Pancreas (tissue), 10 donors: ENCODE measurements at places on chromosomes 13 and 19.

- no peak for DNase-seq
These were observed 55.0 kb upstream of the MAB21L1 start for GRCh38 chr13:35531526-35531925.

DNA sequence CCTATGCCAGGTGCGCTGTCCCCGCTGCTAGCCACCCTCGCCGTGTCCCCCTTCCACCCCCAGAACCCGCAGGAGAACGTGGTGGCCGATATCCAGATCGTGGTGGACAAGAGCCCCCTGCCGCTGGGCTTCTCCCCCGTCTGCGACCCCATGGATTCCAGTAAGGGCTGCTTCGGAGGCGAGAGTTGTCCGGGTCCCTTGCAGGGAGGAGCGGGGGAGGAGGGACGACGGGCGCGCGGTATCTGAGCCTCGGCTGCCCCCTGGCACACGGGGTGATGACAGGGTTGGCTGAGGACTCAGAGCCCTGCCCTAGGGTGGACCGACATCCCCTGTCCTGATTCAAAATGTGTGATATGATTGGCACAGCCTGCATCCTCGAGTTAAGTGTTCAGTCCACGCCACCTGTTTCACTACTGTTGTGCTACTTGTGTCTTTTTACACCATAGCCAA, 653 bp downstream of the MVB12A start:
- peak; percentile 57 for DNase-seq

DNA sequence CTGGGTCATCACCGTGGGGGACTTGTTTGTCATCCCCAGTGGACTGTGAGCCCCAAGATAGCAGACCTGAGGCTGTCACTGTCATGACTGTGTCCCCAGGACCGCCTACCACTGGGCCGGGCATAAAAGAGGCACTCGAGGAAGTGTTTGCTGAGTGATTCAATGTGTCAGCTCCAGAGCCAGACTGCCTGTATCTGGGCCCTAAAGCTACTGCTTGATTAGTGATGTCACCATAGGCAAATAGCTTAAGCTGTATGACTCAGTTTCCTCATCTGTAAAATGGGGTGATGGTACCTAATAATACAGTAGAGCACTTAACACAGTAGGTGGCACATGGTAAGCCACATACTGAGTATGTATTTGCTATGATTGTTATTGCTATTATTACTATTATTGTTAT, 11.2 kb upstream of the CEACAM19 start:
- DNase-seq: no peak

DNA sequence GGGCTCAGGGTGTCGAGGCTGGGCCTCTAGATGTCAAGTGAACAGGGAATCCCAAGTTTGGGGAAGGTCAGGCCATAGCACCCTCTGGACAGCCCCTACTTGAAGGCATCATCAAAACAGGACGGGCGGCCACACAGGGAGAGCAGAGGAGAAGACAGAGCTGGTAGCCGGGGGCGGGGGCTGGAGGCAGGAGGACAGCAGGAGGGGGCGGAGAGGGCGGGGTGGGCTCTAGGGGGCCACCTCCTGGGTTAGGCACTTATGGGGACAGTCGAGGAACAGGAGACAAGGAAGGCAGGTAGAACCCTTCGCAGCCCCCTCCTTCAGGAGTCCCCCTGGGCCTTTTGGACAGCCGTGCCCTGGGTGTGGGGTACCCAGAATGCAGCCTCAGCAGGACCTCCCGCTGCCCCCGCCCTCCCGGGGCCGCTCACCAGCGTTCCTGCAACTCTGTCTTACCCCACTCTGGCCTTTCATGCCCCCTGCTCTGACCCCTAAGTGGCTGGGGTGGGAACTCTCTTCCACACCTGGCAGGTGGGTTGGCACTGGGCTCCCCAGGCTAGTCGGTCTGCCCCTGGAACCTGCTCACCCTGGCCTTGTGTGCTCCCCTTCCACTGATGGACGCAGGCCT, 5.8 kb downstream of the SSBP4 start:
- DNase-seq: peak; percentile 34

GRCh38 chr19:29836409-29836825, 24.6 kb downstream of the CCNE1 start:
- no peak for DNase-seq

DNA sequence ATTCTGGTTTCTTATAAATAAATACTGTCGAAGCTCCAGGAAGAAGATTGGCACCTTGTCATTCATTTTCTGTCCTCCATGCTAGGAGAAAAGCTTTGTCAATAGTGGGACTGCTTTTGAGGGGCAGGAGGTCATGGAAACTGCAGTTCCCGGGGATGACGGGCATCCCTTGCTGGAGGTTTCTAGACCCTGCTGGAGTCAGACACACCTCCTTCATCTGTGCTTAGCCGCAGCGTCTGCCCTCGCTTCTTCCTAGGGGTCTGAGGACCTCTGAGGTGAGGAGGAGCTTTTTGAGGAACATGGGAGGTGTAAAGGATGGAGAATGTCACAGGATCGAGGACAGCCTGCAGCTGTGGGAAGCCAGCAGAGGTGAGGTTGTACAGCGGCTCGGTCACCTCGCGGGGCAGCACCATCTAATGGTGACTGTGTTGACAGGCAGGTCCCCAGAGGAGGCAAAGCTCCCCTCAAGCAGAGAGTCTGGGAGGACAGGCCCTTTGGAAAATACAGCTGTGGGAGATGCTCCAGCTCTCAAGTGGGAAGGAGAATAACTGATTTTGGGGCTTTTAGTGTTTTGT, 172.7 kb upstream of the RNF113B start:
- no peak for DNase-seq

- DNase-seq: no peak
These were observed 13.8 kb downstream of the ATP12A start for GRCh38 chr13:24693862-24694471.

DNA sequence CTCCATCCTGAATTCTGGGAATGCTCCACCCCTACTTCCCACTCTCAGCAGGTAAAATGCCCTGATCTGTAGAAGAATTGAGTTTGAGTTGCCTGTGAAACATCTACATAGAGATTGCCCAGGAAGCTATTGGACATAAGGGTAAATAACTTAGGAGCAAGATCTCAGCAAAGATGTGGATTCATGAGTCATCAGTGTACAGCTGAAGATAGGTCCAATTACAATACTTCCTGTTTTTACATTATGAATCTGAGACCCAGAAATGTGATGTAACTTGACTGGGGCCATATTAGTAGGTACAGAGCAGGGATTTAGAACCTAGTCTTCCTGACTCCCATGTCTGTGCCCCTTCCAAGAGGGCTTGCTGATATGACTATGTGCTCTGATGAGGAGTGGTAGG, 79.4 kb upstream of the FNDC3A start:
- DNase-seq: no peak

- DNase-seq: no peak
These were observed 4.9 kb downstream of the SIAH3 start for GRCh38 chr13:45846681-45847080.

DNA sequence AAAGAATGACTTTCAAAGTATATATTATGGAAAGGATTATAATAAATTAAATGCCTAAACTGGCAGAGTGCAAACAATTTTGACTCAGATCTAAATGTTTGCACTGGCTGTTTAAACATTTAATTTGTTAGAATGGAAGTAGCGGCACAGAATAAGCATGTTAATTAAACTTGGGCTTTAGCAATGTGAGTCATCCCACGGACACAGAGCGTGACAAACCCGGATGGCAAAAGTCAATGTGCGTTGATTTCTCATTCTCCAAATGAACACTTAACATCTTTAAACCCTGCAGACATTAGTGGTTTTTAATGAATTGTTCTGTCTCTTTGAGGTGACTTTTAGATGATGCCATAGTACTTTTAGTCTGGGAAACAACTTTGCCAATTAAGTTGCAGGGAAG, 38.4 kb downstream of the PCDH8 start:
- DNase-seq: no peak

DNA sequence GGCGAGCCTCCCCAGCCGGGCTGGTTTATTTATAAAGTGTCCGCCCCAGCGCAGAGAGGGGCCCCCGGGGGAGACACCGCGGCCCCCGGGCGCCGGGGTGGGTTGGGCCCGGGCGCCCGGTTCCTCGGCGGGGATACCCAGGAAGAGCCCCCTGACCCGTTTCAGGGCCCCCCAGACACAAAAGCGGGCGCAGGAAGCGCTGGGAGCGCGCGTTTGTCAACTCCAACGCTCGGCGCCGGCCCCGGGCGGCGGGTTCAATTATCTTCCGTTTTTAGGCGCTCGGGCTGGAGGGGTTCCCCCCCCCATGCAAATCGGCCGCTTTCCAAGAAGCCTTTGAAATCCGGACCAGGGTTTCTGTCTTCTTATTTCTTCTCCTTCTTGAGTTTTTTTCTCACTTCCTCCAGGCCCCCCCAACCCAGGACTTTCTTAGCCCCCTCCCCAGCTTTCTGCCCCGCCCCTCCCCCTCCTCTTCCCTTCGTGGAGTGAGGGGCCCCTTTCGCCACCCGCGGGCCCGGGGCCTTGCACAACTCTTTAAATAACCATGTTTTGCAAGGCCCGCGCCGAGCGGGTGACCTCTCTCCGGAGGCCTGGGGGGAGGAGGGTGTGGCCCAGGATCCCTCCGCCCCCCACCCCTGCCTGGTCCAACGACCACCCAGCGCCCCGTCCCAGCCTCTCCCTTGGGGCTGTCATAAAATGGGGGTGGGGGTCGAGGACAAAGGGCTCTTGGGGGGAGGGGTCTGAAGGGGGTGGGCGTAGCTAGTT, 935 bp downstream of the ARID3A start:
- no peak for DNase-seq

GRCh38 chr13:111472559-111473460, 152.4 kb downstream of the TEX29 start:
- DNase-seq: no peak

DNA sequence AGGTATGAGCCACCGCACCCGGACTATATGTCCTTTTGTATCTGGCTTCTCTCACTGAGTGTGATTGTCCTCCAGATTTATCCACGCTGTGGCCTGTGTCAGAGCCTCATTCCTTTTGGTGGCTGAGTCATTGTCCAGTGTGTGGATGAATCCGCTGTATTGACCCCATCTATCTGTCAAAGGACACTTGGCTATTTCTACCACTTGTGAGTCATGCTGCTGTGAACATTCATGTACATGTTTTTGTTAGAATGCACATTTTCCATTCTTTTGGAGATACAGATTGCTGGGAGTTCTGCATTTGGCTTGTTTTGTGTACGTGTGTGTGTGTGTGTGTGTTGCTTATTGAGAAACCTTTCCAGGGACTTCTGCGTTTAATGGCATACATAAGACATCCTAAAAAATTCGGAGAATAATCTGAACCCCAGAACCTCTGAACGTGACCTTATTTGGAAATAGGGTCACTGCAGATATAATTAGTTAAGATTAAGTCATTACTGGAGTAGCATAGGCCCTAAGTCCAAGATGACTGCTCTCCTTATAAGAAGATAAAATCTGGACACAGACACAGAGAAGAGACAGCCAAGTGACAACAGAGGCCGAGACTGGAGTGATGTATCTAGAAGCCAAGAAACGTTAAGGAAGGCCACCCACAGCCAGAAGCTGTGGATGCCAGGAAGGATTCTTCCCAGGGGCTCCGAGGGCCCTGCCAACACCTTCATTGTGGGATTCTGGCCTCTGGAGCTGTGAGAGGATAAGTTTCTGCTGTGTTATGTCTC, 4.9 kb upstream of the GIPC3 start:
- no peak for DNase-seq

GRCh38 chr19:29667901-29668341, 2.7 kb downstream of the PLEKHF1 start:
- DNase-seq: no peak

- DNase-seq: no peak
These were observed 64.0 kb upstream of the GSX1 start for GRCh38 chr13:27728271-27728670.

DNA sequence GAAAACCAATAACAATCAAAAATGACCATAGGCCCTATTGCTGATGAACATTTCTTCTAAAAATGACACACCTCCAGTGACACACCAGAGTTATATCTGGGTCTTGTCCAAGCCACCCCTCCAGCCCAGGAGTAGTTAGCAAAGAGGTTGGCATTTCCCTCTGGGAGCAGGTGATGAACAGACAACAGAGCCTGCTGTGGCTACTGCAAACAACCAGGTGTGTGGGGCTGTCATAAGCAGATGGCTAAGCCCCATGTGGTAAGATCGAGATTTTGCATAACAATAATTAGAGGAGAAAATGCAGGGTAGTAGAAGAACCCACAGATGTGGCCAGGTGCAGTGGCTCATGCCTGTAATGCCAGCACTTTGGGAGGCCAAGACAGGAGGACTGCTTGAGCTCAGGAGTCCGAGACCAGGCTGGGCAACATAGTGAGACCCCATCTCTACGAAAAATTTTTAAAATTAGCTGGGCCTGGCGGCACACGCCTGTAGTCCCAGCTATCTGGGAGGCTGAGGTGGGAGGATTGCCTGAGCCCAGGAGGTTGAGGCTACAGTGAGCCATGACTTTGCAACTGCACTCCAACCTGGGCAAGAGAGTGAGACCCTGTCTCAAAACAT, 5.0 kb downstream of the XRCC1 start:
- no peak for DNase-seq

DNA sequence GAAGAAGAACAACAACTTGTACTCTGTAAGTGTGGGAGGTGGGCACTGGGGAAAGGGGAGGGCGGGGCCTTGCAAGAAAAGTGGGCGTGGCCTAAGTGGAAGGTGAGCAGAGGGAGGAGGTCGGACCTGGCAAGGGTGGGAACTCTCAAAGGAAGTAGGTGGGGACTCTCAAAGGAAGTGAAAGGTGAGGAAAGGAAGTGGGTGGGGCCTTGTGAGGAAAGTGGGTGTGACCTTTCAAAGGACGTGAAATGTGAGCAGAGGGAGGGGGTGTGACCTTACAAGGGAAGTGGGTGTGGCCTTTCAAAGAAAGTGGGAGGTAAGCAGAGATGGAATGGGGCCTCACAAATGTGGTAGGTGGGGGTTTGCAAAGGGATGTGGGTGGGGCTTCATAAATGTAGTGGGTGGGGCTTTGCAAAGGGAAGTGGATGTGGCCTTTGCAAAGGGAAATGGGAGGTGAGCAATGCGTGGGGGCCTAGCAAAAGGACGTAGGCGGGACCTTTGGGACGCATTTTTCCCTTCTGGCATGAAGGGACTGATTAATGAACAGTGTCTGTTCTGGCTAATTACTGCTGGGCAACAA, 25.9 kb downstream of the ACSBG2 start:
- no peak for DNase-seq

DNA sequence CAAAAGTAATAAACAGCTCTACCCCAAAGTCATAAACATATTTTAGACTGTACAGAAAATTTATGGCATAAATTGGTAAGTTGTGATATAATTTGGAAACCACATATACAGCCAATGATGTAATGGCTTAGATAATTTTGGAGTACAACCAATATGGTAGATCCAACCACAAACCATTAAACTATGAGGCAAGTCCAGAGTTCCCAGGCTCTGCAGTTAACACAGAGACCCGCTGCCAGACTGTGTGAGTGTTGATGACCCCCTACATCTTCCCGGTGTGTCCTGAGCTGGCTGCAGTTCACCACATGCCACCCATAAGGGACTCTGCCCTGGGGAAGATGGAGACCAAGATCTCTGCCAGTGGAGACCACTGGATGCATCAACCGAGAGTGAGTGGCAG, 9.9 kb upstream of the SERPINE3 start:
- no peak for DNase-seq
